Activated T-helper 1 cell treated with anti-CD3 and anti-CD28 coated beads, Interleukin-12 subunit alpha, Interleukin-12 subunit beta, Interleukin-2, Interleukin-4 antibody, amounts not matched to agents 30 ng/mL and 10 ng/mL and 1 ng/mL, durations not matched to agents 14 hours and 24 hours and 36 hours (primary cell): ENCODE measurements at places on chromosomes 5 and 9. TPM values are rescaled to one million over a fixed set of nuclear protein-coding genes. Genes with fewer than 3 reads are reported as not detected.

The DOLPP1 gene
- total RNA-seq = 28.4 and 30.2 TPM in 2 replicates

The C5orf34 gene
- total RNA-seq = 5.3 and 5.5 TPM in 2 replicates

The INPP5E gene
- total RNA-seq = 19.7 and 20.0 TPM in 2 replicates

The STOM gene
- 51.1 and 51.7 TPM in 2 replicates for total RNA-seq

The KIF4B gene
- 0.05 TPM in 2 replicates for total RNA-seq

The KCNIP1 gene
- not detected in 2 replicates for total RNA-seq

The TRPM3 gene
- total RNA-seq = not detected in 2 replicates
